Activated T-cell treated with anti-CD3 and anti-CD28 coated beads for 1 hour (primary cell): ENCODE measurements at places on chromosomes 1 and 21.

- DNase-seq: no peak
Measured at GRCh38 chr1:111649648-111650047, 30.1 kb downstream of the RAP1A start.

- no peak for DNase-seq
Measured at GRCh38 chr1:200281201-200281835, 128.5 kb downstream of the ZNF281 start.

- DNase-seq: no peak
Measured at GRCh38 chr21:35019631-35020032, 29.5 kb downstream of the RUNX1 start.

- DNase-seq: no peak
Measured at GRCh38 chr1:116376729-116377086, 3.7 kb downstream of the ATP1A1 start.

DNA sequence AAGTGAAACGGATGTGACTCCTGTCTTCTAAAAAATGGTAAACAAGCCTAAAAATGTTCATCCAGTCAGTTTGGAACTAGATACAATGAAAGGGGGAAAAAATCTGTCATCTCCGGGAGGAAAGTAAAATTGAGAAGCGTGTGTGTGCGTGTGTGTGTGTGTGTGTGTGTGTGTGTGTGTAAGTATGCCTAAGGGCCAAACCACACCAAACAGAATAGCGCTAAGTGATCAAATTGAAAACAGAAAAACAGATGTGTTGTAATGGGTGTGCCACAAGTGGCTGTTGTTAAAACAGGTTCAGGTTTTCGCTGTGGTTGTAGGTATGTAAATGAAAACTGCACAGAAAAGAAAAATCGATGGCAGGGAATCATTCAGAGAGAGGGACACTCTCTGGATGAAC lies 106.7 kb downstream of the RNF220 start:
- DNase-seq: no peak

DNA sequence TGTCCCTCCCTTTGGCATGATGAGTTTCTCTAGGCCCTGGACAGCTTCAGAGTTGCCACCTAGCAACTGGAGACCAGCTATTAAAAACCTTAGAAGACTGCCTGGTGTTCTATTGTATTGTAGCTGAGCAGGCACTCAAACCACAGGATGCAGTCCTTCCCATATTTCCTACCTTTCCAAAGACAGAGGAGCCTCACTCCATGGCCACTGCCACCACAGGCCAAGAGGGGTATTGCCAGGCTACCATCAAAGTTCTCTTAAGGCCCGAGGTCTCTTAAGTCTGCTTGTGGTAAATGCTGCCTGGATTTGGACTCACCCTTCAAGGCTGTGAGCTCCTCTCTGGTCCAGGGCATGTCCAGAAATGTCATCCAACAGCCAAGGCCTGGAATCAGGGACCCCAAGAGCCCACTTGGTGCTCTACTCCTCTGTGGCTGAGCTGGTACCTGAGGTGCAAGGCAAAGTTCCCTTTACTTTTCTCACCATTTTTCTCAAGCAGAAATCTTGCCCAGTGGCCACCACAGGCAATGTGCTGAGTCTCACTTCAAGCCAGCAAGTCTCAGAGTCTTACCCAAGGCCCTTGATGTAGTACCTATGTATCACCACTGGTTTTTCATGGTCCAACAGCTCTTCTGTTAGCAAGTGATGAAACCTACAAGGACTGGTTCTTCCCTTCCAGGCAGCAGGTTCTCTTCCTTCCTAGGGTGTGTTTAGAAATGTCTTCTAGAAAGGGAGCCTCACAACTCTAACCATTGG lies 269.4 kb downstream of the AMY1C start:
- no peak for DNase-seq

GRCh38 chr1:3439346-3440299 lies 14.8 kb upstream of the ARHGEF16 start:
- DNase-seq: no peak

- no peak for DNase-seq
Measured at GRCh38 chr1:92638498-92638897, 146.4 kb downstream of the EVI5 start.

- DNase-seq: no peak
Measured at GRCh38 chr1:110718452-110718851, 43.7 kb upstream of the KCNA3 start.

DNA sequence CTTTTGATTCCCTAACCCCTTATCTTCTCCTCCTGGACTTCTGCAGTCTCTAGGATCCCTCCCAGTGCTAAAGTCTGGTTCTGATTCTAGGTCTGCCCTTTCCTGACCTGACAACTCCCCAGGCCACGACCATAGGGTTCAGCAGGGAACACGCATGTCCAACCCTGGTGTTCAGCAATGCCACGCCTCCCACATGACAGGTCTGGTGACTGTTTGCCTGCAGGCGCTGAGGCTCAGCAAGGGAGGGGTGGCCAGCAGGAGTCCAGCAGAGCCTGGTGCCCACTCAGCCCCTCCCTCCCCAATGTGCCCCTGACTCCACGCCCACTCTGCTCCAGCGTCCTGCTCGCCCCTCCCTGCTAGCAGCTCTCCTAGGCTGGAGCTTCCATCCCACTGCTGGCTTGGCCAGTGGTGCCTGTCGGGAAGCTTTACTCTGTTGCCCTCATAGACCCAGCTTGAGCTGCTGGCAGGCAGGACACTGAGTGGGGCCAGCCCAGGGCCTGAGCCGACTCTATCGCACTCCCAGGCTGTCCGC lies 17.3 kb downstream of the SLC9A1 start:
- no peak for DNase-seq

- no peak for DNase-seq
Measured at GRCh38 chr21:42524341-42525028, 10.8 kb downstream of the SLC37A1 start.

DNA sequence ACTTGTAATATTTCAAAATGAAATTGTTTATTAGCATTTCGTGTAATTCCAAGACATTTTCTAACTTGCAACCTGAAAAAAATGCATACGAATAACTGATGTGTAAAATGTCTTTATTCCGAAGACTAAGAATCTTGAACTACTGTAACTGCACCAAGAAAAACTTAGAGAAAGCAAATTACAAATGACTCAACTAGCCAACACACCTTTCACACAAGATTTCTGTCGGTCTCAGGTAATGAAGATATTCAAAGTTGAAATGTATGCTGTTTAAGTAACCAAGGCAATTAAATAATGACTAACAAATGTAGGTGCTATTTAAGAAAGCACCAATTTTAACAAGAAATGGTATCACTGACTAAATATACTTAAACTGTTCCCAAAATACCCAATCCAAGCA lies 2.1 kb downstream of the CLSTN1 start:
- no peak for DNase-seq

GRCh38 chr1:86441581-86441980 lies 17.6 kb downstream of the CLCA2 start:
- no peak for DNase-seq

GRCh38 chr1:183569141-183569540 lies 21.1 kb downstream of the NCF2 start:
- no peak for DNase-seq

GRCh38 chr1:95169548-95169947 lies 52.4 kb downstream of the TLCD4 start:
- no peak for DNase-seq

- no peak for DNase-seq
Measured at GRCh38 chr1:95512925-95513324, 278.9 kb downstream of the RWDD3 start.

DNA sequence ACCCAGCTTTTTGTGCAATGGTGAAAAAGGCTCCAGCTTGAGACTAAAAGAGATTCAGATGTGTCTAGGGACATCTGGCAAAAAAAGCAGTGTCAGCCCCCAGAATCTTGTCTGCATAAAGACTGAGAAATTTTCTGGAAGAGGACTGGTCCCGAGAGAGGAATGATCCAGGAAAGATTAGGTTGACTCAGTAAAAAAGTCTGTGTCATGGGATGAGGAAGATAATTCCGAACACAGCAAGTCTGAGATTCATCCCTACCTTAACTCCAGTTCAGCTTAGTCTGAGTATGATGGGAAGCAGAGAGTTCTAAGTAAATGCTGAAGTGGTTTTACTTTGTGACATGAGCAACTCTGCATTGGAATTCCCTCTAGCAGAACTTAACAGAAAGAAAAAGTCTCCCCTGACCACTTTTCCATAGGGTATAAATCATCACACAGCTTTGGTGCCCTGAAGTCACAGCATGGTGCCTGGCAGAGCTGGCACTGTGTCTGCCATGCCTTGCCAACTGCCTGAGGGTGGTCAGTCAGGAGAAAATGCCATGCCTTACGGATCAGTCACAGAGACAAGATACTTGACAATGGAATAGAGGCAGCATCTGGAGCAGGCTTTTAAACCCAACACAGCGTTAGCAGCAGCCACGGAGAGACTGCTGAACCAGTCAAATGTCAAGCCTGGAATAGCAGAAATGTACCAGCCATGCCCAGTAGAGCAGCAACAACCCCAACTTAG lies 153.4 kb downstream of the ZC3H11B start:
- DNase-seq: no peak

- no peak for DNase-seq
Measured at GRCh38 chr1:208235982-208236761, 8.0 kb downstream of the PLXNA2 start.

- no peak for DNase-seq
Measured at GRCh38 chr21:41168391-41169257, 664 bp downstream of the BACE2 start.

GRCh38 chr21:43850728-43851295 lies 14.2 kb upstream of the AGPAT3 start:
- DNase-seq: no peak

DNA sequence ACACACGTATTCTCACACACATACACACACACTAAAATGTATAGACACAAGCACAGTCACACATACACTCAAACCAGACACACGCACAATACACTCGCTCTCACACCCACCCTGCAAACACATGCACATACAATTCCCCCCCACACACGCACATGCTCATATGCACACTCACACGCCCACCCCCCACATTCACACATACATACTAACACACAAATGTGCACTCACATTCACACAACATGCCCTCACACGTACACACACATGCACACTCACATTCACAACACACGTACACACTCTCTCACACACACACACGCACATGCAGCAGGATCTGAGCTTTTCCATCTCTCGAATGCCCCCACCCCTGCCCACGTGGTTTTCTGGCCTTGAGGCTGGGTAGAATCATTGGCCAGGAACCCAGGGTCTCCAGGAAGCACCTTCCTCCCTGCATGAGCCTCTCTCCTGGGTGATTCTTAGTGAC lies 589.7 kb downstream of the PTPRU start:
- no peak for DNase-seq

- no peak for DNase-seq
Measured at GRCh38 chr1:246355411-246356230, 151.5 kb downstream of the SMYD3 start.

- no peak for DNase-seq
Measured at GRCh38 chr1:63381741-63382140, 14.3 kb downstream of the ALG6 start.

GRCh38 chr1:85936470-85936869 lies 220.1 kb downstream of the COL24A1 start:
- DNase-seq: no peak

GRCh38 chr1:162670928-162671663 lies 38.8 kb downstream of the DDR2 start:
- no peak for DNase-seq
